ENCODE measurements at places on chromosomes 6 and 20. TPM values are rescaled to one million over a fixed set of nuclear protein-coding genes. Genes with fewer than 3 reads are reported as not detected.

The GNAS-AS1 gene
- not detected for total RNA-seq

The RAD21L1 gene
- not detected for total RNA-seq

The C6orf52 gene
- total RNA-seq: not detected

The DYNLT2 gene
- total RNA-seq: 2.6 TPM

The TBX18 gene
- total RNA-seq: 28.2 TPM

The C2 gene
- total RNA-seq: 21.8 TPM

The VSX1 gene
- total RNA-seq: not detected

The PTCRA gene
- total RNA-seq: not detected

The HDGFL1 gene
- not detected for total RNA-seq

The PSORS1C1 gene
- total RNA-seq: 0.66 TPM

The RIPPLY2 gene
- total RNA-seq: not detected

The MAPK14 gene
- total RNA-seq: 91.7 TPM

The RFX6 gene
- total RNA-seq: not detected

The PRND gene
- not detected for total RNA-seq

The BANF2 gene
- not detected for total RNA-seq

The TOMM6 gene
- 74.9 TPM for total RNA-seq

The NRN1 gene
- 27.0 TPM for total RNA-seq

The GHRH gene
- total RNA-seq: not detected

The CALHM6 gene
- total RNA-seq: 9.2 TPM

The ALDH5A1 gene
- total RNA-seq: 13.4 TPM

The LGSN gene
- not detected for total RNA-seq

The SLC26A8 gene
- total RNA-seq: 2.2 TPM

The GGTLC1 gene
- total RNA-seq: not detected

The SLC22A7 gene
- total RNA-seq: not detected

The COMMD7 gene
- total RNA-seq: 20.3 TPM

The TMEM151B gene
- not detected for total RNA-seq

The PAK5 gene
- not detected for total RNA-seq

The BMP6 gene
- 43.0 TPM for total RNA-seq

The GRM1 gene
- not detected for total RNA-seq

The KCNS1 gene
- total RNA-seq: not detected

The OR12D2 gene
- not detected for total RNA-seq

The EYS gene
- 0.17 TPM for total RNA-seq

The ROS1 gene
- total RNA-seq: not detected

The IPCEF1 gene
- 1.9 TPM for total RNA-seq

The ULBP1 gene
- not detected for total RNA-seq

The OR2H1 gene
- total RNA-seq: not detected

The TMX4 gene
- 34.0 TPM for total RNA-seq

The LY6G6D gene
- not detected for total RNA-seq

The FAM83B gene
- total RNA-seq: not detected

The POM121L2 gene
- not detected for total RNA-seq

The NXT1 gene
- total RNA-seq: 20.9 TPM

The GMPR gene
- 3.2 TPM for total RNA-seq

The ZBTB22 gene
- total RNA-seq: 16.8 TPM

The CD93 gene
- 51.8 TPM for total RNA-seq

The SLC22A23 gene
- total RNA-seq: 12.2 TPM

The SLC13A3 gene
- 0.88 TPM for total RNA-seq

The TRIM10 gene
- not detected for total RNA-seq

The ECT2L gene
- not detected for total RNA-seq

The LRRC73 gene
- total RNA-seq: not detected

The HLA-DQA2 gene
- 1.7 TPM for total RNA-seq
